ENCODE measurements at places on chromosomes 3 and 15. TPM values are rescaled to one million over a fixed set of nuclear protein-coding genes. Genes with fewer than 3 reads are reported as not detected.
A peak's percentile ranks its signal among the peaks of the same experiment; 100 is the strongest.

The NEK10 gene
- 0.39 TPM for total RNA-seq

DNA sequence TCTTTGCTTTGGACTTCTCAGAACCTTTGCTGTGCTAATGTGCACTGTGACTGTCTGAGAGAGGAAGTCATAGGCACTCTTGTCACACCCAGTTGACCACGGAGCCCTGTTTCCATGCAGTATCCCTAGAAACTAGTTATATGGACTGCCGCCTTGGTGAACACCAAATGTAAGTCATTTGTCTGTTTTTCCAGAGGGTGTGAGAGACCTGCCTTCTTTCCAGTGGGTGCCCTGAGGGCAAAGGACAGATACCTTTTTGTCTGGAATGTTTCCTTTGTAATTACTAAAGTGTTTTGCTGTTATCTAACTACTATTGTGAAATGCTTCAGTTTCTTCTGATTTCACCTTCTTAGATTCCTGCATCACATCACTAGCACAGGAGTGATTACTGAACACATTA, 91.8 kb downstream of the LARS2 start:
- no peaks in the 10 kb centered on the region for H3K27me3 ChIP-seq
- peaks cover 26% of the 10 kb centered on the region for H3K4me1 ChIP-seq
- peak; percentile 84 for DNase-seq

The LRRC31 gene
- 0.70 TPM for total RNA-seq

GRCh38 chr3:195751560-195751959, 30.8 kb downstream of the MUC20 start:
- H3K27ac ChIP-seq = no peak overlapping the region
- H3K36me3 ChIP-seq = no peaks in the 10 kb centered on the region
- no peaks in the 10 kb centered on the region for H3K27me3 ChIP-seq
- H3K4me3 ChIP-seq = no peak overlapping the region
- peaks cover 12% of the 10 kb centered on the region for H3K4me1 ChIP-seq

GRCh38 chr3:72298201-72299152, 513.5 kb upstream of the PROK2 start:
- H3K27ac ChIP-seq = no peak overlapping the region
- H3K4me3 ChIP-seq = no peak overlapping the region
- DNase-seq = no peak
- H3K27me3 ChIP-seq = no peaks in the 10 kb centered on the region
- H3K4me1 ChIP-seq = no peaks in the 10 kb centered on the region
- H3K36me3 ChIP-seq = no peaks in the 10 kb centered on the region

DNA sequence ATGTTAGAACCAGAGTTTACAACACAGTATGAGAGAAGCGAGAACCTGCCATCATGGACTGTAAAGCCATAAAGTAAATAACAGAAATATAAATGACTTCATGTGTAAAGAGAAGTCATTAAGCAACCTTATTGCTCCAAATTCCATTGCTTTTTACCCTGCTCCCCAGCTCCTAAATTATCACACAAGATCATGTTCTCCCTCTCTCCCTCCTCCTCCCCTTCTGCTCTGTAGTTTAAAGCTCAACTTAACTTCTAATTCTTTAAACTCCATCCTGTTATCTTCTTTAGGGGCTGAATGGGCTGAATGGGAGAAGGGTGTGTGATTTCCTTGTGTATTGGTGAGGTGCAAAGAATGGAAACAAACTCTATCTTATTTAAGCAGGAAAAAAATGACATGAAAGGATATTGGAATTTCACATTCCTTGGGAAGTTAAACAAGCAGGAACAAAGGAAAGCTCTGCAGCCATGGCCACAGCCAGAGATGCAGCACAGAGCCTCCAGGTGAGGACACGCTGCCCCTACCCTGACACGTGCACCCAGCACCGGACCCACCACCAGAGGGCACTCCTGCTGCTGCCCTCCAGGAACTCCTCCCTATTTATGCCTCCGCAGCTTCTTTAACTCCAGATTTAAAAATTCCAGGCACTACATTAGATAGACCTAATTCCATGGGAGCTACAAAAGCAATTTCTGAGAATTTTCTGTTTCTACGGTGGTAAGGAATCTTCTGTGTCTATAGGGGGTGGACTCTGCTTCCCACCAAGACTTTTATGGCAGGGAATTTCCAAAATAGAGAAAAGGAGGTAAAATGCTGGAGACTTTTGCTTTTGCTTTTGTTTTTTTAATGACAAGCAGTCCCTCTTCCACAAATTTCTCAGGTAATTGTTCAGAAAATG, 76.9 kb upstream of the ABI3BP start:
- H3K27me3 ChIP-seq = no peaks in the 10 kb centered on the region
- peaks cover 8% of the 10 kb centered on the region for H3K4me1 ChIP-seq
- H3K36me3 ChIP-seq = no peaks in the 10 kb centered on the region
- H3K27ac ChIP-seq = peak overlapping the region; percentile 74
- peak; percentile 85 for DNase-seq

GRCh38 chr3:12041446-12042041, 37.4 kb downstream of the SYN2 start:
- no peak overlapping the region for H3K4me3 ChIP-seq
- no peak for DNase-seq
- H3K27ac ChIP-seq = no peak overlapping the region
- no peaks in the 10 kb centered on the region for H3K36me3 ChIP-seq
- no peaks in the 10 kb centered on the region for H3K4me1 ChIP-seq
- H3K27me3 ChIP-seq = no peaks in the 10 kb centered on the region

GRCh38 chr3:110456438-110457138, 615.0 kb upstream of the NECTIN3 start:
- no peak overlapping the region for H3K4me3 ChIP-seq
- H3K4me1 ChIP-seq = peaks cover 6% of the 10 kb centered on the region
- no peak overlapping the region for H3K27ac ChIP-seq
- no peaks in the 10 kb centered on the region for H3K36me3 ChIP-seq
- DNase-seq = no peak
- no peaks in the 10 kb centered on the region for H3K27me3 ChIP-seq

The SLCO2A1 gene
- total RNA-seq = 2.5 TPM

The GPR62 gene
- total RNA-seq = not detected

DNA sequence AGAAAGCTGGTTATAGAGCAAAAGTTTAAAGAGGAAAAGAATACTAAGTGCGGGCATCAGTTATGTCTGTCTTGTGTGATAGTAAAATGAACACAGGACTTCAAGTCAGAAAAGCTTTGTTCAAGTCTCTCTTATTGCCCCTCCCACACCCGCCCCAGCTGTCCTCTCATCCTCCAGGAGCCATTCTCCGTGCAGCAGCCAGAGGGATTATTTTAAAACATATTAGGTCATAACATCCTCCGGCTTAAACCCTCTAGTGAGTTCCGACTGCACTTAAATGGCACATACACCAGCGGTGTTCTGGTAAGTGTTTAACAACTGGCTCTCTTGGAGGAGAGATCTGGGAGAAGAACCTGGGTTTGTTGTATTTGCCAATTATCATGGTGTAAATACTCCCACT, 104.8 kb upstream of the TNFAIP8L3 start:
- H3K4me3 ChIP-seq = no peak overlapping the region
- DNase-seq = no peak
- no peak overlapping the region for H3K27ac ChIP-seq
- H3K27me3 ChIP-seq = no peaks in the 10 kb centered on the region

The CSPG4 gene
- total RNA-seq = 0.20 TPM

DNA sequence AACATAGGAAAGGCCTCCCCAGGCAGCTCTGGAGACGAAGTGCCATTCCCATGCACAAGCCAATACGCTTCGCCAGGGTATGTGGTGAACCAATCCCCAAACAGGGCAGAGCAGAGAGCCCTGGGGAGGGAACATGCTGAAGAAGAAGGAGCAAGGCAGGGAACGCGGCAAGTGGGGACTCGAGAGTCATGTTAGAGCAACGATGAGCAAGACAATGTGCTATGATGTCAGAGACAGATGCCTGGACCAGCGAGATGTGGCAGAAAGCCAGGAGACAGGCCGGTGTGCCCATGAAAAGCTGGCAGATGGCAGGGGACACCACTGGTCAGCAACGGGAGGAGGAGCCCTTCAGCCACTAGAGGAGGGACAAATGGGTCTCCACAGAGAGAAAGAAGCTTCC, 39.6 kb downstream of the NIPA2 start:
- peaks cover 11% of the 10 kb centered on the region for H3K36me3 ChIP-seq
- no peaks in the 10 kb centered on the region for H3K27me3 ChIP-seq

DNA sequence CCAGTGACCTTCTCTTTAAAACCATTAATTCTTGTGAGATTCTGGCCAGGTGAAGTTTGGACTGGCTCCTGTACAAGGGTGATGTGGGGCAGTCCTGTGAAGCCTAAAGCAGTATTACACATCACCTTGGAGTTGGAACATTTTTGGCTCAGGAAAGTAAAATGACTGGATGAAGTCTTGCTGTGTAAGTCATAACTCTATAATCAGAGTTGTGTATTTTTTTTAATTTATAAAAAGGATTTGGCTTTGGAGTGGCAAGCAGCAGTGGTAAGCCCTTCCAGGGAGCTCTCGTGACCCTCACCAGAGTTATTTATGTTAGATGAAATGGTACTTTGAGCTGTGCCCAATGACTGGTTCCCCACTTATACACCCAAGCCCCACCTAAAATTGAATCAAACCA, 331.2 kb upstream of the DCBLD2 start:
- H3K27ac ChIP-seq = no peak overlapping the region
- no peaks in the 10 kb centered on the region for H3K27me3 ChIP-seq
- no peak overlapping the region for H3K4me3 ChIP-seq
- H3K4me1 ChIP-seq = no peaks in the 10 kb centered on the region

The VIPR1 gene
- 3.7 TPM for total RNA-seq

The NDN gene
- total RNA-seq = not detected

DNA sequence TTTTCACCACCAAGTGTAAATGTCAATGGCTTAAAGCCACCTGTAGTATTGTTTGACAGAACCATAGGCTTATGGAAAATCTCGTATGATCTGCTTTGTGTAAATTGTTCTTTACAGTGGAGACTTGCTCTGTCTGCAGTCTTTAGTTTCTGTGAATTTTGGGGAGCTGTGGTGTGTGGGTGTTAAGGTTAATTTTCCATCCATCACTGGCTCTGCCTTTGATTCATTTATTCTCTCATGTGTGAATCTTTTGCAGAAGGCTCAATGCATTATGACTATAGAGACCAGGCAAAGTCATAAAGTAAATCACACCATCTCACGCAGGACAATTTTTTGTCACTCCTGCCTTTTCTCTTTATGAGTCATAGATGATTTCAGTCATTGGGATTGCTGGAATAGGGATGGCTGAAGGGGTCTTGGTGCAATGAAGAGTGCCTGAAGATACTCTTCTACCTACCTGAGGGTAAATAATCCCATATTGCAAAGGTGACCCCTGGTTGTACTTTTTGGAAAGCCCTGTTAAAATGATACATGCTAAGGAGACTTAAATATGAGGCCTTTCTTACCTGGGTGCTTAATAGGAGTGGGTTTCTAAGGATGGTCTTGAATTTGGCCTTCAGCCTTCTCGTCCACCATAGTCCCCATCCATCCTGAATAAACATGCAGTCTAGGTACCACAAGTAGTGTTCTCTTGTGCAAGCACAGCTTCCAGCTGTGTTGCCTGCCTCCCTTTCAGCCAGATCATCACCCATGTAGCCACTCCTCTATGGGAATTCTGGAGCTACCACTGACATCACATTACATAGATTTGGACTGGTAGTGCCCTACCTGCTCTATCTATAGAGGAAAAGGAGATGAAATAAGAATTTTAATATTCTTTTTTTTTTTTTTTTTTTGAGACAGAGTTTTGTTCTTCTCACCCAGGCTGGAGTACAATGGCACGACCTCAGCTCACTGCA, 14.3 kb downstream of the TGFBR2 start:
- no peak for DNase-seq
- H3K36me3 ChIP-seq = no peaks in the 10 kb centered on the region
- no peaks in the 10 kb centered on the region for H3K27me3 ChIP-seq
- peaks cover 64% of the 10 kb centered on the region for H3K4me1 ChIP-seq
- peak overlapping the region; percentile 55 for H3K27ac ChIP-seq

GRCh38 chr3:12393894-12394293, 90.4 kb upstream of the TSEN2 start:
- no peak overlapping the region for H3K27ac ChIP-seq
- H3K36me3 ChIP-seq = no peaks in the 10 kb centered on the region
- H3K27me3 ChIP-seq = no peaks in the 10 kb centered on the region
- no peak overlapping the region for H3K4me3 ChIP-seq

The STAB1 gene
- total RNA-seq = 0.63 TPM

DNA sequence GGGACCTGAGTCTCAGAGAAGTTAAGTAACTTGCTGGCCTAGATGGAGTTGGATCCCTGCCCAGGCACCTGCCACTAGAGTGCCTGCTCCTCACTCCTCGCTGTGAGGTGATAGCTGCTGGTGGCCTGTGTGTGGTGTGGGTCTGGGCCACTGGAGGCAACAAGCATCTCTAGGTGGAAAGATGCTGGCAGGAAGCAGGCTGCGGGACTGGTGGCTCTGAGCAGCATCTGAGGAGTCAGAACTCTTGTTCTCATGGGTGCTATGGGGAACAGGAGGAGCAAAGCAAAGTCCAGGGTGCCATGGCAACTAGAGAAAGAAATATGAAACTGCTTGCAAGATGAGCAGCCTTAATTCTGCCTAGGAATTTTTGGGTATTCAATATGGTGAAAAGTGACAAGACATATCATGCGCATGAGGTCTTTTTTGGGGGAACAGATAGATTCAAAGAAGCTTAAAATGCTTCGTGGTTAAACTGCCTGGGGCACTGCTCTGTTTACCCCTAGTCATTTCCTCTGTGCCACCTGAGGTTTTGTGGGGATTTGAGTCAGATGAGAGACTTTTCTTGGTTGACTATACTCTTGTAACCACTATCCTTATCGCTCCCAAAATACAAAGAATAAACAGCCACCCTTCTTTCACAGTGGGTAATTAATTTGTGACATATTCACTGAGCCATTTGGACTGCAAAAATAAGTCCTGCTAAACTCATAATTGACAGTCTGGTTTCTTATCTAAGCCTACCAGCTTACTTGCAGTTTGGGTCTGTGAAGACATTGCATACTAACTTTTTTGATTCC, 50.3 kb downstream of the MED12L start:
- H3K27ac ChIP-seq = no peak overlapping the region
- H3K27me3 ChIP-seq = no peaks in the 10 kb centered on the region
- DNase-seq = no peak
- no peak overlapping the region for H3K4me3 ChIP-seq

- H3K27ac ChIP-seq = no peak overlapping the region
- H3K27me3 ChIP-seq = no peaks in the 10 kb centered on the region
- no peak overlapping the region for H3K4me3 ChIP-seq
- H3K4me1 ChIP-seq = peaks cover 12% of the 10 kb centered on the region
- DNase-seq = no peak
- no peaks in the 10 kb centered on the region for H3K36me3 ChIP-seq
These were observed 72.6 kb downstream of the ZBTB20 start for GRCh38 chr3:115074502-115074901.

The PLSCR5 gene
- total RNA-seq = not detected

DNA sequence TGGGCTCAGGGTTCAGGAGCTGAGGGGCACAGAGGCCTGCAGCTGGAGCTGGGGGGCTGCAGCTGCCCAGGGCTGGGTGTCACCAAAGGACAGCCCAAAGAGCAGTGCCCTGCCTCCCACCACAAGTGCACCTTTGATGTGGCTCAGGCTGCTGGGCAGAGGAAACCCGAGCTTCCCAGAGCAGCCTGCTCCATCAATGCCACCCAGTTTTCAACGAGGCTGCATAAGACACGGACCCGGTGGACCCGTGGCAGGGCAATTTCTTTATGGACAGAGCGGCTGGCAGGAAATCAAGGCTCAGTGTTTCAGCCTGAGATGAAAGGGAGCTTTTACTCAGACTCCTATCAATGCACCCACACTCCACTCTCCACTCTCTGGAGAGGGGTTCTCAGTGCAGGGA, 18.7 kb downstream of the SEMA5B start:
- no peak overlapping the region for H3K27ac ChIP-seq
- no peak for DNase-seq
- H3K4me1 ChIP-seq = no peaks in the 10 kb centered on the region
- H3K4me3 ChIP-seq = no peak overlapping the region
- no peaks in the 10 kb centered on the region for H3K36me3 ChIP-seq
- no peaks in the 10 kb centered on the region for H3K27me3 ChIP-seq

The TMEM108 gene
- not detected for total RNA-seq

Measured in Caco-2 (cell line).